NCI-H2081 treated with DMSO at 0.1 percent for 48 hours (cell line): ENCODE measurements at places on chromosomes 11 and 22.

GRCh38 chr22:45775569-45776312 is 104.1 kb downstream of the ATXN10 start:
- DNase-seq = no peak

DNA sequence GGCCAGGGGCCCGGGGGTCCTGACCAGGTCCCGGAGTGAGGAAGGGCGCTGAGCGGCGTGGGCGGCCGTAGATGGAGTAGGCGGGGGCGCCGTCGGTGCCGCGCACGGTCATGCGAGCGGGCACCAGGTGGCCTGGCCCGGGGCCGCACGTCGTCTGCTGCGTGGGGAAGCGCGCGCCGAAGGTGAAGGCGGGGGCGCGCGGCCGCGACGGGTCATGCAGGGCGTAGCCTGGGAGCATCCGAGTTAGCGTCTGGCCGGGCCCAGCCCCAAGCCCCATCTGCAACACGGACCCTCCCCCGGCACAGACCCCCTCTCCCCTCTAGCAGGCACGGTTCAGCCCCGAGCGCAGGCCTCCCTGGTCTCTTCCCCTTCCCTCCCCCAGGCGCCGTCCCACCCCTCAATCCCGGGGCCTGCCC is 1.7 kb upstream of the TYMP start:
- DNase-seq = no peak

- DNase-seq = no peak
Measured at GRCh38 chr11:84993386-84993785, 633.8 kb downstream of the DLG2 start.

GRCh38 chr22:38802671-38803121 is 8.8 kb upstream of the DNAL4 start:
- DNase-seq = no peak

- DNase-seq = no peak
Measured at GRCh38 chr11:134574425-134574824, 162.4 kb upstream of the B3GAT1 start.

DNA sequence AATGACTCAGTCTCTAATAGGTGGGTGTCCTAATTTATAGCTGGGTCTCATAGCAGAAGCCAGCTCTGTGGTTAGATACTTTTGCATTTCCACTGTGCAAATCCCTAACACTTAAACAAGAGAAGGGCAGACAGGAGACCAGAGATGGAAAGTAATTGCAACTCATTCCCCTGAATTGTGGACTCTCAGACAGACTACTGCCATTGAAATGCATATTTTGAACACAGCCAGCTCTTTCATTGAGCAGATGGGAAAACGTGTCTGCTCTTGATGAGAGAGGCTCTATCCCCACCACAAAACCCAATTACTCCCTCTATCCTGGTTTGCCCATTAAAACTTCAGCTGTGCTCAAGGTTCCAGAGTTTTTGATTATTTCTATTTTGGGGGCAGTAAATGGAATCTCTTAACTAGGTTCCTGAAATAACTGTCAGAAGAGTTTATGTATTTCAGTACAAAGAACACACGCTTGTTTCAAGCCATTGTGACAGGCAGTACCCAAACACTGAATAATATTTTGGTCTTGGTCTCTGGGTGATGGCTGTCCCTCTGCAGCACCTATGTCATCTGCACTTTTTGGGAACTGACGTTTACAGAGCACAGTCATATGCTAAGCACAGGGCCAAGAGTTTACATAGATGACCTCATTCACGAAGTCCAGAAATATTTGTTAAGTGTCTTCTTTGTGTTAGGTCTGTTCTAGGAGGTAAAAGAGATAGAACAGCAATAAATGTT is 41.7 kb downstream of the FAM227A start:
- DNase-seq = no peak

GRCh38 chr22:23692598-23693291 is 1.9 kb downstream of the RGL4 start:
- no peak for DNase-seq

GRCh38 chr22:38177926-38178604 is 3.6 kb downstream of the PLA2G6 start:
- DNase-seq = no peak
